ENCODE measurements at places on chromosomes 6 and 20.

DNA sequence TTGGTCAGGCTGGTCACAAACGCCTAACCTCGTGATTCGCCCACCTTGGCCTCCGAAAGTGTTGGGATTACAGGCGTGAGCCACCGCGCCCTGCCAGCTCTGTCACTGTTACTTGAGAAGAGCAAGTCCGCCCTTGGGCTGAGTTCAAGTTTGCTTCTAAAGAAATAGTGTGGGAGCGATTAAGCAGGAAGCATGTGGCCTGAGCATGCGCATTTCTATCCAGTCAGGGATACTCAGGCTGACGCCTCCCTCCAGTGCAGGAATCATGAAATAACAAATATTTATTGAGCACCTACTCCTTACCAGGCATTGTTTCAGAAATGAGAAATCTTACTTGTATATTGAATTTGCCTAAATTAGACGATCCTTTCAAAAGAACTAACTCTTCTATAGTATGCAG lies 166.2 kb downstream of the EDN1 start:
- no peaks in the 10 kb centered on the region for H3K4me1 ChIP-seq
- H3K4me3 ChIP-seq = no peak overlapping the region
- no peak overlapping the region for H3K27ac ChIP-seq
- H3K27me3 ChIP-seq = no peaks in the 10 kb centered on the region
- H3K36me3 ChIP-seq = no peaks in the 10 kb centered on the region
- no peak for DNase-seq

DNA sequence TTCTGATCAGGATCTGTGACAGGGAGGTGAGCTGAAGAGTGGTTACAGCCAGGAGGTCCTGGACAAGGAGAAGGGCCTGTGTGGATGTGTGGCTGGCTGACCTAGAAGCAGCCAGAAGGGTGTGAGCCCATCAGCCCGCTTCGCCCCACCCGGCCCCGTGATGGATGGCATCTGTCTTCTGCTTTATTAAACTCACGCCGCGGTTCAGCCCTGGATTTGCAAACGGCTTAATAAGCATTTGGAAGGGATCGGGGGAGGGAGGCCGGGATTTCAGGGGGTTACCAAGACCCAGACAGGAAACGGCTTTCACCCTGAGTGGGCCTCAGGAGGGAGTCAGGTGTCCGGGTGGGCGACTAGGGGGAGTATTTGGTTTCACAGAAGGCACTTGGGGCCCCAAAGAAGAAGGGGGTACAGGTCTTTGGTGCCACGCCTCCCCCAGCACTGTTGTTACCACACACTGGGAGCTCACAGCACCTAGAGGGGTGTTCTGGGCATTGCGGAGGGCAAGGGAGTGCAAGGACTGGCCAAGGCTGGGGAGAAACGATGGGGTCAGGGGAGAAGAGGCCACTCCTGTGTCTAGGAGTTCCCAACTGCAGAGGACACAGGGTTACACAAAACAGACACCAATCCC lies 53.8 kb upstream of the FOXP4 start:
- no peak overlapping the region for H3K27ac ChIP-seq
- no peak overlapping the region for H3K4me3 ChIP-seq
- H3K27me3 ChIP-seq = no peaks in the 10 kb centered on the region
- H3K36me3 ChIP-seq = no peaks in the 10 kb centered on the region

- no peak overlapping the region for H3K4me3 ChIP-seq
Measured at GRCh38 chr6:45470131-45470738, 92.5 kb upstream of the SUPT3H start.

GRCh38 chr20:45518282-45518681 lies 2.9 kb upstream of the SPINT3 start:
- no peak overlapping the region for H3K4me3 ChIP-seq
- H3K27me3 ChIP-seq = peaks cover 2% of the 10 kb centered on the region
- no peak for DNase-seq
- H3K4me1 ChIP-seq = no peaks in the 10 kb centered on the region
- H3K36me3 ChIP-seq = no peaks in the 10 kb centered on the region
- H3K27ac ChIP-seq = no peak overlapping the region

DNA sequence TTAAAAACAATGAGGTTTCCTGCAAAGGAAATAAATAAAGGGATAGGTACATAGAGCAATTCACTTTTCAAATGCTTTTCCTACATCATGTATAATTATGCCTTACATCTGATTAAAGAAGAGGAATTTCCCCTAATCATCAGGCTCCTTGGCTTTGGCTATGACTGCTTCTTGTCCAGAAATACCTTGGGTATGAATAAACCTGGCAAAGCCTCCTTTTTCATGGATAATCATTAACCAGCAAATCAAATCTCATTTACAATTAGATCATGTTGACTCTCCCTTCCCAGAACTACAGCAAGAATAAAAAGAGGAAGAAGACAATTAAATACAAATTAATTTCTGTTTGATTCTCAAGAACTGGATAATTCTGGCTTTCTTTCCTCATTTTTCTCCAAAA lies 58.0 kb upstream of the CD2AP start:
- no peak overlapping the region for H3K27ac ChIP-seq
- H3K36me3 ChIP-seq = no peaks in the 10 kb centered on the region
- DNase-seq = no peak
- no peaks in the 10 kb centered on the region for H3K27me3 ChIP-seq
- H3K4me1 ChIP-seq = no peaks in the 10 kb centered on the region

DNA sequence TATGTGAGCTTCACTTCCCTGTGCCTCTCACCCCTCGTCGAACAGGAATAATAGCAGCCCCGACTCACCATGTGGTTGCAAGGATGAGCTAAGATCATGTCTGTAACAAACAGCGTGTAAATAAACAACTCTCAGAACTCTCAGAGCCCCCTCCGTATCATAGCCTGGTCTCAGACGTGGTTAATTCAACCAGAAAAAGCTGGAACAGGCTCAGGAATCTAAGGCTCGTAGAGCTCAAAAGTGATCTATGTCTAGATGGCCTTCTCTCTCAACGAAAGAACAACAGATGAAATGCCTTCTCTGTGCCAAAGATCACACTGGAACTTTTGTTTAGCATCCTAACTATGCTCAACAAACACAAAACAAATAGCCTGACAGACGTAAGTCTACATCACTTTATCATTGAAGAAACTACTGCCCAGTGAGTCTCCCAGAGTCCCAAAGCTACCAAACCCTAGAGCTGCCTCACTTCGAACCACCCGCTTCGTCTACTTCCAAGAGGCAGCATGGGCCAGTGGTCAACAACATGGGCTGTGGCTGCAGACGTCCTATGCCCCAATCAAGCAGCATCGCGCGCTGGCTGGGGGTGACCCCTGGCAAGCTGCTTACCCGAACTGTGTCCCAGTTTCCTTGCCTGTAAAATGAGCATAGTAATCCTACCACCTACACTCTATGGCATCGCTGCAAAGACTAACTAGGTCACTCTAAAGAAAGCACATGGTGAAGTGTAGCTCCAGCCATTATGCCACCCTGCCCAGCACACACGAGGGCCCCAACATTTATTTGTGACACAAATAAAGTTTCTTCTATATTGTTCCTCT lies 35.1 kb downstream of the NFATC2 start:
- no peaks in the 10 kb centered on the region for H3K36me3 ChIP-seq
- no peak overlapping the region for H3K27ac ChIP-seq
- no peaks in the 10 kb centered on the region for H3K4me1 ChIP-seq
- H3K27me3 ChIP-seq = peaks cover 3% of the 10 kb centered on the region

DNA sequence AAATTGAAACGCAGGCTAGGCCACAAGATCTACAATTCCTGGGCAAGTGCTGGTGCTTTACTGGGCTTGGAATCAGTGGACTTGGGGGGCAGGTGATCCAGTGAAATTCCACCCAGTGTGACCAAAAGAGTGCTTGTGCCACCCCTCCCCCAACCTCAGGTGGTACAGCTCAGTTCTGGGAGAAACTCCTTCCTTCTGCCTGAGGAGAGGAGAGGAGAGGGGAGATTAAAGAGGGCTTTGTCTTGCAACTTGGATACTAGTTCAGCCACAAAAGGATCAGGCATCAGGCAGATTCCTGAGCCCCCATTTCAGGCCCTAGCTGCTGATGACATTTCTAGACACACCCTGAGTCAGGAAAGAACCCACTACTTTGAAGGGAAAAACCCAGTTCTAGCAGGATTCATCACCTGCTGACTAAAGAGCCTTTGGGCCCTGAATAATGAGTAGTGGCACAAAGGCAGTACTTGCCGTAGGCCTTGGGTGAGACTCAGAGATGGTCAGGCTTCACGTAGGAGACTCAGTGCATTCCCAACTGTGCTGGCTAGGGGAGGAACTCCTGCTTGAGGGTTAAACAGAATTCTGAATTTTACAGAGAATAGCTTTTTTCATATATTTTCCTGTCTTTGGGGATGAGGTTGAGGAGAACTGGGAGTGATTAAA lies 446.7 kb downstream of the BMP2 start:
- no peaks in the 10 kb centered on the region for H3K36me3 ChIP-seq
- H3K4me3 ChIP-seq = no peak overlapping the region
- H3K4me1 ChIP-seq = no peaks in the 10 kb centered on the region
- DNase-seq = no peak
